ENCODE measurements at places on chromosomes 5 and 9.
A peak's percentile ranks its signal among the peaks of the same experiment; 100 is the strongest.

DNA sequence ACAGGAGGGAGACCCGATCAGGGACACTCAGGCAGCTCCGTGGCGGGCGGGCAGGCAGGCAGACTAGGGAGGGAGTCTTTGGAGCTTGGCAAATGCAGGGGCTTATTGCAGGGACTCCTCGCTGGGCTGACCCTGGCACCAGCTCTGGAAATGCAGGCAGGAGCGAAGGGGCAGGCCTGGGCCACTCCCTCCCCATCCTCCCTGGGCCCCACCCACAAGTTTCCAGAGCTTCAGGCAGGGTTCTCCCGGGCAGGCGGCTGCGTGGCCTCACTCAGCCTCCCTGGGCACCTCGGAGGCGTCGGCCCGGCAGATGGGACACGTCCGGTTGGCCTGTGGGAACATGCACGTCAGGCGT lies 8.5 kb downstream of the RNF44 start:
- DNase-seq: no peak

DNA sequence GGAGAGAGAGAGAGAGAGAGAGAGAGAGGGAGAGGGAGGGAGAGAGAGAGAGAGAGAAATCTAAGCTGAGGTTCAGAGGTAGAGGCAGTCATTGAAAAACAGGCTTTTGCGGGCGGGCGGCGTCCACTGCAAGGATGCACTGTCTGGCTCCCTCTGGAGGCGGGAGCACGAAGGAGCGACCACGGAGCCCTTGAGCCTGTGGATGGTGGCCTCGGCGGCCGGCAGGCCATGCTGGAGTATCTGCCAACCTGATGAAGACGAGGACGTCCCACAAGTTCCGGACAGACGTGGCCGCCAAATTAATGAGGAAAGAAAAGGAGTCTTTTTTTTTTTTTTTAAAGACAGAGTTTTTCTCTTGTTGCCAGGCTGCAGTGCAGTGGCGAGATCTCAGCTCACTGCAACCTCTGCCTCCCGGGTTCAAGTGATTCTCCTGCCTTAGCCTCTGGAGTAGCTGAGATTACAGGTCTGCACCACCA lies 2.2 kb upstream of the CCDC125 start:
- peak; percentile 88 for DNase-seq

- no peak for DNase-seq
These were observed 1070.2 kb upstream of the DMAC1 start for GRCh38 chr9:8869812-8870211.

DNA sequence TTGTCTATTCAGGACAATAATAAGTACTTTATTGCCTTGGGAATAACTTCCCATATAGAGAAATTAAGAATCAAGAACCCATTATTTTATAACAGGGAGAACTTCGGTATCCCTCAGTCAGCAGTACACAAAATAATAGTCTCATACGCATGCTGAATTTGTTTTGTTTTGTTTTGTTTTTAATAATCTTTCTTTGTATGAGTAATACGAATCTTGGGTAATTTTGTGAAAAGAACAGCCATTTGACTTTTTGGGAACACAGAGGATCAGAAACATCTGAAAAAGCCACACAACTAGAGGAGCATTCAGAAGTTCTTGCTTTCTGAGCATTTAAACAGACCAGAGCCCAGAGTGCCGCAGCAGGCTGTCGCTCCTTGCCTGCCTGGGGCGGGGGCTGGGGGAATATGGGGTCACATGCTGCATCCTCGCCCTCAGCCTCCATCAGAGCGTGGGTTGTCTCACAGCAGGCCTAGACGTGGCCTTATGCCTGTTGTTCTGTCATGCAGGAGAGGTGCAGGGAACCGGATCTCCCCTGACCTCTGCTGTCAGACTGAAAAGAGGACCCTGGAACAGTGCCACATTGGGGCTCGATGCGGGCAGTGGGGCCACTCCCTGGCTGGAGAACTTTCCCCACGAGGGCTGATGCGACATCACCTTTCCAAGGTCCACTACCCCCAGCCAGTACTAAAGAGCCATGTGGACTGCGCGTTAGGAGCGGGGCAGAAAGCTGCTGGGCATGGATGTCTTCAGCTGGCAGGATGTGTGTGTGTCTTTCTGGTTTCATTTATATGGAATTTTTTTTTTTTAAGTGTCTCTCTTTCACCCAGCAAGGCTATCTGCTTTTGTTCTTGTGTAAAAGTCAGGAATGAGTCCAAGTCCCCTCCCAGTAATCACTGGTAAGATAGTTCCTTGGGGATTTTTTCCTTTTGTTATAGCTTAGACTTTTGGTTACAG lies 133.4 kb upstream of the OTULINL start:
- DNase-seq: no peak

- no peak for DNase-seq
These were observed 555.5 kb downstream of the CDH9 start for GRCh38 chr5:26482810-26483375.
